ENCODE measurements at places on chromosomes 2 and 18. TPM values are rescaled to one million over a fixed set of nuclear protein-coding genes. Genes with fewer than 3 reads are reported as not detected.

DNA sequence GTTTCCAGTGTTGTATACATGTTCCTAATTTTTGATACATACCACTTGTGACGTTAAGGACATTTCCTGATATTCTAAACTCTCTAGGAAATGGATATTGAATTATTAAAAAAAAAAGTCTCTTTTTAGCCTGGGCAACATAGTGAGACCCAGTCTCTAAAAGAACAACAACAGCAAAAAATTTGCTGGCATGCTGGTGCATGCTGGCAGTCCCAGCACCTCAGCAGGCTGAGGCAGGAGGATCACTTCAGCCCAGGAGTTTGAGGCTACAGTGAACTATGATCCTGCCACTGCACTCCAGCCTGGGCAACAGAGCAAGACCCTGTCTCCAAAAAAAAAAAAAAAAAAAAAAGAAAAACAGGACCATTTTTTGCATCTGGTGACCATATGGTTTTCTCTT is 10.5 kb upstream of the PPP4R3B start:
- DNase-seq: no peak

- no peak for DNase-seq
Observed at GRCh38 chr2:207725873-207726578, 14.6 kb downstream of the CCNYL1 start.

- no peak for DNase-seq
Observed at GRCh38 chr2:122519366-122519765, 763.9 kb downstream of the TSN start.

DNA sequence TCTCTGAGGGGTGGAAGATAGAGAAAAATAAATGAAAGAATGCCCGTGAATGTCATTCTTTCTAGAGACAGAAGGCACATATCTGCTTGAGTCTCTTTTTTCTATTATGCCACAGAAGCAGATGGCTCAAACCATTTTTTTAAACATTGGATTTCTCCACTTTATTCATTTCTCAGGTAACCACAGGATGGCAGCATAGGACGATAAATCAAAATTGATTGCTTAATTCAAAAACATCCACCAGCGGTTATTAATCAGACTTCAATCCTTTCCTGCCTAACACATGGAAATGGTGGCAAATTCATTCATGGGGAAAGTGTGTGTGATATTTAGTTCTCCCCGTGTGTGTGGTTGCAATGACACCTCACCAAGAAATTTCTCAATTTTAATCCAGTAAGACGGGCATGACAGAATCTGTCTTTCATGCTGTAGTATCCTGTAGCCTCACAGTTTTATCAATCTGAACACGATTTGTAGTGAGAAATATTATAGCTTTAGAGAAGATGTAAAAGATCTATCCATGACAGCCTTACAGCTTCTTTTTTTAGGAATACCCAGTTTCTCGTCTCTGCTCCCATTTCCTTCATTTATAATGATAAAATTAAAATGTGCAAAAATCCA is 72.2 kb downstream of the DSC3 start:
- DNase-seq: no peak

DNA sequence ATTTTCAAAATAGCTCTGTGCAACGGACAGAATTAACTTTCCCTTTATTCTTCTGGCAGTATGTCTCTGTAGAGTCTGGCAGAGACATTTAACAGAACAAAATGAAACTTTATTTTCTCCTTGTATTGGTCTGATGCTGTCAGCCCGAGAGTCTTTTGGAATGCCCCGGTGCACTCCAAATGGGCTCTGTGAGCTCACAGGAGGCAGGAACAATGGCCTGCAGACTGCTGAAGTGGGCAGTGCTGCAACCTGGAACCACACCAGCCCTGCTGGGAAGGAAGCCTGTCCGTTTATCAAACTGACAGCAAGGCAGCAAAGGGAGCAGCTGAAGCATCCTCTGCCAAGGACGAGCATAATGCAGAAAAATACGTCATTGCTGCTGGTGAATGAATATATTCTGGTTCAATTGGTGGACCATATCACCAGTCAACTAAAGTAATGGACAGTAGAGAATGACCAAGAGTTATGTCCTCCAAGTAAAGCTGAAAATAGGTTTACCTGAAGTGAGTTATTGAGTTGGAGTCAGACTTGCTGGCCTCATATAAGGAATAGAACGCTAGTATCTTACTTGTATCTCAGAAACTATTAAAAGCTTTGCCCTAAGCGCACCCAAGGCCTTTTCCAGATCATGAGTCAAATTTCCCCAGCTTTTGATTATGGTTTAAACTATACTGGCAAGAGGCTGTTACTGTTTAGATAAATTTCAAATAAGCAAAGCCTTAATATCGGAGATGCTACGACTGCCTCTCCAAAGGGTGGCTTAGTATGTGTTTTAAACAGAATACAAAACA is 207.6 kb upstream of the TANK start:
- DNase-seq: no peak

DNA sequence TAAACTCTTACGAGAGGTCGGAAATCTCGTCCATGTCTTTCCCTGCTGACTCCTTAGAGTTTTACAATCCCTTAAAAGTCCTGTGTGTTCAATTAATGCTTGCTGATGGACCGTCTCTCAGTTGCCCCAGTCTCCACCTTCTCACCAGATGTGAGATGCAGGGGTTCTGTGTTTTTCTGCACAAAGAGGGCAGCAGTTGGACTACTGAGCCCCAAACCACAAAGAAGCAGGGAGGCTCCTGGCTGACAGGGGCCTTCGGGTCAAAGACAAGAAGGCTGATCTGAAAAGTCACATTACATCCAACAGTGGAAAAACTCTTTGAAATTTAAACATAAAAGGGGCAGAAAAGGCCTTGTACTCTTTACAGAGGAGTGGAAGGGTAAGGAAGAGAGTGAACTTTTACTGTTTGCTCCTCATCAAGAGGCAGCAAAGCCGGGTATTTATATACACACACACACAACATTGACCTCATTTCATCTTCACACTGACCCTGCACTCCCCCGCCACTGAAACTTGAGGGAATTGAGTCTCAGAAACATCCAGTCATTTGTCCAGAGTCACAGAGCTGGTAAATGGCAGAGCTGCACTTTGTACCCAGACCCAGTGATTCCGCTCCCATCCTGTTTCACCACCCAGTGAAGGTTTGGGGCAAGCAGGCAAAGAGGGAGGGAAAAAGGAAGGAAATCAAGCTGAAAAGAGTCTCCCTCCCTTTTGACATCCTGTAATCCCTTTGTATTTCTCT is 23.7 kb downstream of the MRPL33 start:
- DNase-seq: no peak

- DNase-seq: no peak
Observed at GRCh38 chr2:170365686-170366085, 187.7 kb downstream of the MYO3B start.

GRCh38 chr2:132562245-132562644 is 107.8 kb downstream of the LYPD1 start:
- no peak for DNase-seq

- DNase-seq: no peak
Observed at GRCh38 chr2:234308073-234308812, 188.6 kb downstream of the ARL4C start.

GRCh38 chr18:45046228-45046627 is 365.5 kb downstream of the SETBP1 start:
- no peak for DNase-seq

GRCh38 chr2:112793449-112793978 is 9.2 kb upstream of the IL1A start:
- DNase-seq: no peak

DNA sequence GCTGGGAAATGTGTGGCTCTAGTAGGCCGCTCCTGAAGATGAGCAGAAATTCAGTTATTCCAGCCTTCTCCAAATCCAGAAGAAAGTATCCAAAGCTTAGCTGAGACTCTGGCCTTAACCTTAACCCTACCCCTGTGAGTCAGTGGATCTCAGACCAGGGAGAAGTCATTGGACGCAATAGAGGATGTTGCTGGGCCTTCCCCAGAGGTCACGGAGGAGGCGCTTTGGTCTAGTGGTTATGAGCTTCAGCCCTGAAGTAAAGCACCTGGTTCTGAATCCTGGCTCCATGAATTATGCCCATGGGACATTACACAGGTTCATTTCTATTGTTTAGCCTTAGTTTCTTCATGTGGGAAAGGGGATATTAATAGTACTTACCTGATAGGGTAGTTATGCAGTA is 24.0 kb downstream of the PKDCC start:
- DNase-seq: no peak

- DNase-seq: peak; percentile 72
Observed at GRCh38 chr2:71000780-71001591, 6.3 kb upstream of the TEX261 start.

GRCh38 chr18:59918997-59919396 is 19.2 kb downstream of the PMAIP1 start:
- DNase-seq: no peak

DNA sequence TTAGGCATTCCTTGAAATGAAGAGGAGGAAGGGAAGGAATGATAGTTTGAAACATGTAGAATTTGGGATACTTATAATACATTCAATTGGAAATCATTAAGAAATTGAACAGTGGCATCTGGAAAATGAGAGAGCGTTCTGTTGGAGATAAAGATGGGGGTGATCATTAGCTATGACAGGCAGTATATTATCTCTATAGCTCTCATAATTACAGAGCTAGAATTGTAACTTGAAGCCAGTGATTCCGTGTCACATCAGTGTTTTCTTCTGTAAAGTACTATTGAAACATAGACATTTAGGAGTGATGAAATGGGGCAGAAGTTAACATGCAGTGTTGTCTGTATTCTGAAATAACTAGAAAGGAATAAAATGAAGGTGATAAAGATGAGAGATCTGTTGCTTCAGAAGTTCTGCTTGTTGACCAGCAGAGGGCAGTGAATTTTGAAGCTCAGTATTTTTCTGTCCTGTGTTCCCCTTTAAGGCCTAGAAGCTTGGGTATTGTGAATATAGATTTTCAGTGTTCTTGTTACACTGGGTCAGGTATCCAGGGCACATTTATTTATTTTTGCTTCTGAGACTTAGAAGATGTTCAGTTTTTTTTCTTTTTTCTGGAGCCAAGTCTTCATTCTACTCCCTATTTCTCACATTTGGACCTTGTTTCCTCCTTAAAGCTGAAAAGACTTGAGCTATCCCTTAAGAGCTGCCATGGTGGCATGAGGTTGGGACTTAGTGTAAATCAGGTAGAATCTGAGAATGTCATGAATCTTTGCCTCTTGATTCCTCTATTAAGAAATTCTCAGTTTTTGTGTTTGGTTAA is 157.4 kb downstream of the TAF4B start:
- no peak for DNase-seq

- no peak for DNase-seq
Observed at GRCh38 chr2:39867268-39867667, 88.2 kb upstream of the THUMPD2 start.

DNA sequence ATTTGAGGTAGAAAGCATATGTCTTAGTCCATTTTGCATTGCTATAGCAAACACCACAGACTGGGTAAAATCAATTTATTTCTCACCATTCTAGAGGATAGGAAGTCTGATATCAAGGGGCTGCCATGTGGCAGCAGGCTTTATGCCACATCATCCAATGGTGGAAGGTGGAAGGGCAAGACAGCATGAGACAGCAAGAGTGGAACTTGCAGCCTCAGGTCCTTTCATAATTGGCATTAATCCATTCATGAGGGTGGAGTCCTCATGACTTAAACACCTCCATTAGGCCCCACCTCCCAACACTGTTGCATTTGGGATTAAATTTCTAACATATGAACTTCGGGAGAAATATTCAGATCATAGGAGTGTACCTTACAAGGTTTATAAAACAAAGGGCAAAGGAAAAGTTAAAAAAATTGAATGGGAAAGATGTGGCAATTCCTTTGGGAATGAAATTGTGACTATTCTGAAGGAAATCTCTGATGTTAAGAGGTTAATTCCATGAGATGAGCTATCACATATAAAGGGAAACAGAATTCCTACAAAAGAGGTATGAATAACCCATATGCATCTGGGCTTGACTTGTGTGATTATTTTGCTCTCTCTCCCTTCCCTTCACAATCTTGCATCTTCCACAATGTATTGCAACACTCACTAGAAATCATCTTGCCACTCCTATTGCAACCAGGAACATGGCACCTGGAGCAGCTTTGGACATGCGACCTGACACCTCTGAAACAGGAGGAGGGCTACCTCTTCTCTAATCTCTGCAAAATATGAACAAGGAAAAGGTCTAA is 507.8 kb downstream of the EPHA4 start:
- DNase-seq: no peak

- DNase-seq: peak; percentile 76
Observed at GRCh38 chr2:96148410-96149217, 3.4 kb upstream of the DUSP2 start.

GRCh38 chr18:79829136-79829854 is 31.6 kb downstream of the KCNG2 start:
- DNase-seq: no peak

- no peak for DNase-seq
Observed at GRCh38 chr18:77191071-77191751, 58.4 kb upstream of the GALR1 start.

- DNase-seq: no peak
Observed at GRCh38 chr2:226873051-226873620, 37.3 kb downstream of the RHBDD1 start.

DNA sequence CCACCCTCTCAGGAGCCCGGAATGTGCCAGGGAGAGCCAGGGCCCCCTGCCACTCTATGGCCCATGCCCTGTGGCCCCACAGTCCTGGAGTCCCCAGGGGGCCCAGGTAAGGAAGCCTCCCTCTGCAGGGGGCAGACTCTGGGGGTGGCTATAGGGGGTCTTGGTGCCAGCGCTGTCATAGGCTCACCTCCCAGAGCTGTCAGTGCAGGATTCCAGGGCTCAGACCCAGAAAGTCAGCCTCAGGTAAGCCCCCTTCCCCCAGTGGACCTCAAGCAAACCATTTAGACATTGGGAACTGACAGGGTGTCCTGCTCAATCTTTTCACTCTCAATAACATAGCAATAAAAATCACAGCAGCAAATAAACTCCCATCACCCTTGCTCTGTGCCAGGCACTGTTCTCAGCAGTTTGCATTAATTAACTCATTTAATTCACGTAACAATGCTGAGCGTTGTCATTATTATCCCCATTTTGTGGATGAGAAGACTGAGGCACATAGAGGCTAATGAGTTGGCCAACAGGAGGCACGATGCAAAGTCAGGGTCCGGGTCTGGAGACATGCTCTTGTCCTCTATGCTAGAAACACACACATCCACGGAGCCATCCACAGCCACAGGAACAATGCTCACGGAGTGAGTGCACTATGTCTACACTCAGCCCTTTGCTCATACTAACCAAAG is 79.6 kb downstream of the TNS1 start:
- DNase-seq: no peak

DNA sequence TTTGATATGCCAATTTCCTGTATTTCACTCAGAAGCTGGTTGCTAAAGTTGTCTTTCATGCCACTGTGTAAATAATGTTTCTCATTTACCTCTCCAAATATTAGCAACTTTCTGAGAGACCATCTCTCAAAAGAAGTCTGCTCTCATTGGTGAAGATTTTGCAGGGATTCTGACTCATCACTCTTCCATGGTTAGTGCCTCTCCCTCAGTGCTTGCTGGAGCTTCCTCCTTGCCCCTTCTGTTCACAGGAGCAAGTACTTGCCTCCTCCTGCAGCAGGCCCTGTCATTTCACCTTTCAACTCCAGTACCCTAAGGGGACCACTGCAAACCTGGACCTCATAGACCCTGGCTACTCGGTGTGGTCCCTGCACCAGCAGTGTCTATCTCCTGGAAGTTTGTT is 168.8 kb downstream of the ZNF385B start:
- DNase-seq: no peak

SKOR2 gene
- not detected for total RNA-seq

TEKT4 gene
- total RNA-seq: not detected

NMUR1 gene
- total RNA-seq: 0.67 TPM

DAPL1 gene
- not detected for total RNA-seq

SKA1 gene
- 0.78 TPM for total RNA-seq

MYO3B gene
- total RNA-seq: not detected

FOSL2 gene
- total RNA-seq: 116 TPM

BMP10 gene
- 1.9 TPM for total RNA-seq
